ENCODE measurements at places on chromosomes 13 and 19.

GRCh38 chr13:110812121-110812868 is 98.8 kb downstream of the ING1 start:
- no peak for DNase-seq

DNA sequence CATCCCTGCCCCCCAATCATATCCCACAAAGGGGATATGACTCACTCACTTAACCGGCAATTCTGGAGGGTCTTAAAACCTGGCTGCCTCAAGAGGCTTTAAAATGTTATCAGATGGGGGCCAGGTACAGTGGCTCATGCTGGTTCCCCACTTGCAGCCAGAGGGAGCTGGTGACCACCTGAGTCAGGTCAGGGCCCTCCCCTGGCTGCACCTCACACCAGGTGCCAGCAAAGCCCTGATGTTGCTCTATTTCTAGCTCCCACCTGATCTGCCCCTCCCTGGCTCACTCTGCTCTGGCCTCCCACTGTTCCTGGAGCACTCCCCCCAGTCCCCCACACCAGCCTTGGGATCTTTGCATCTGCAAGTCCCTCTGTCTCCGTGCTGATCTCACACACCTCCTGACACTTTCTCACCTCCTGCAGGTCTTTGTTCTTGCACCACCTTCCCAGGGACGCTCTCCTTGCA is 14.2 kb downstream of the HPN start:
- DNase-seq, result no peak

- DNase-seq, result no peak
Measured at GRCh38 chr19:31560086-31561060, 211.1 kb upstream of the TSHZ3 start.

DNA sequence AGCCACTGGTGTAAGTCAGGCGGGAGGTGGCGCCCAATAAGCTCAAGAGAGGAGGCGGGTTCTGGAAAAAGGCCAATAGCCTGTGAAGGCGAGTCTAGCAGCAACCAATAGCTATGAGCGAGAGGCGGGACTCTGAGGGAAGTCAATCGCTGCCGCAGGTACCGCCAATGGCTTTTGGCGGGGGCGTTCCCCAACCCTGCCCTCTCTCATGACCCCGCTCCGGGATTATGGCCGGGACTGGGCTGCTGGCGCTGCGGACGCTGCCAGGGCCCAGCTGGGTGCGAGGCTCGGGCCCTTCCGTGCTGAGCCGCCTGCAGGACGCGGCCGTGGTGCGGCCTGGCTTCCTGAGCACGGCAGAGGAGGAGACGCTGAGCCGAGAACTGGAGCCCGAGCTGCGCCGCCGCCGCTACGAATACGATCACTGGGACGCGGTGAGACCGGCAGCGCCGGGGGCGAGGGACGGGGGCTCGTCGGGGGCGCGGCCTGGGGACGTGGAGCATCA is at the start of gene ALKBH7:
TSS of gene ALKBH7 (plus strand) at position 201 of the 502 bp plus-strand sequence. CDS start at position 228, 27 bp downstream.
- peak; percentile 93 for DNase-seq

GRCh38 chr13:20848944-20849343 is 53.6 kb downstream of the XPO4 start:
- no peak for DNase-seq

GRCh38 chr19:51398096-51398704 is 7.8 kb upstream of the C19orf84 start:
- DNase-seq, result no peak

- no peak for DNase-seq
Measured at GRCh38 chr13:69496981-69497380, 610.6 kb upstream of the ATXN8OS start.

DNA sequence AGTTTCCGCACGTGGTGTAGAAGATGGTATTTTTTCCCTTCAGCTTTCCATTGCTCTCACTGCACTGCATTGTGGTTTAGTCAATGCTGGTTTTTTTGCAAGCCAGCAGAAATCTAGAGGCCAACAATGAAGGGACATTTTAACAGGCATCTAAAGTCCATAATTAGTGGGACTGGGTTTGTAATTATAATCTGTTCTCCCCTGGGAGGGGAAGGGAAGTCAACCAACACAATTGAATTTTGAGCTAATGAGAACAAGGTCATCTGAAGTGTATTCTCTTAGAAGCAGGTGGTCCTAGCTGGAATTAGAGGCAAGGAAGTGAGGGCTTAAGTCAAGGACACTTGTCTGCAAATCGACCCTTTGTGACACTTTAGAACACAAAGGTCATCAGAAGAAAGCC is 156.4 kb downstream of the MYO16 start:
- DNase-seq, result no peak

DNA sequence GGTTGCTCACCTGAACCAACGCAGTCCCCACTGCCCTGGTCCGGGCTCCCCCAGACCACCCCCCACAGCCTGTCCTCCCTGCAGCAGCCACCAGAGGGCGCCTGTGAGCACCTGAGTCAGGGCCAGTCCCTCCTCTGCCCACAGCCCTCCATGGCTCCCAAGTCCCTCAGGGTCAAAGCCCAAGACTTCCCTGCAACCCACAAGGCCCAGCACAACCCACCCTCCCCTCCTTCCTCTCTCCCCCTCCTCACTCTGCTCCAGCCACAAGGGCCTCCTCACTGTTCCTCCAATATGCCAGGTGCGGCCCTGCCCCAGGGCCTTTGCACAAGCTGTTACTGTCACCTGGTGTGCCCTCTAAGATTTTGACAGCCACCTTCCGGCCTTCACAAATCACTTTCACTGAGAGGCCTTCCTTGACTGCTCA is 10.9 kb downstream of the GNA15 start:
- DNase-seq, result no peak

DNA sequence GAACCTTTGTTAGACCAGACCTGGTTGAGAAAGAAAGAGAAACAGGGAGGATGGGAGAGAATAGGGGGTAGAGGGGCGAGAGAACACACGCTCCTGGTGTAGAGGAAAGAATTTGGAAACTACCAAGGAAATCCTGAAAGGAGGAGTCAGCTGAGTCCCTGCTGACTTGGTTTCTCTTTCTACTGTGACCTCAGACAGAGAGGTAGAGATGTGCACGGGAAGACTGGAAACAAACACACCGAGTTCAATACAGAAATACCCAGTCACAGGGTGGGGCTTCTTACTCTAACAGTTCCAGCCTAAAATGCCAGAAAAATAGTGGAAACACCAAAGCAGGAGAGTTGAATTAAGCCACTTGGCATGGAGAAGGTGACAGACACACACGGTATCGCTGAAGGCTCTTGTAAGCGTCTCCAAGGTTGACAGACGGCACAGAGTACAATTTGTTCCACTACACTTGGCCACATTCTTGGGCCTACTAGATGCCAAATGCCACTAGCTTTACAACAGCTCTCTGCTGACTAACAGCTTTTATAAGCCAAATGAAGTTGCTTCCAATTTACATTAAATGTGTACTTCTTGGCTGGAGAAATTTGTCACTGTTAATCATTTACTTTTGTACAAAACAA is 28.1 kb downstream of the LATS2 start:
- DNase-seq, result no peak

DNA sequence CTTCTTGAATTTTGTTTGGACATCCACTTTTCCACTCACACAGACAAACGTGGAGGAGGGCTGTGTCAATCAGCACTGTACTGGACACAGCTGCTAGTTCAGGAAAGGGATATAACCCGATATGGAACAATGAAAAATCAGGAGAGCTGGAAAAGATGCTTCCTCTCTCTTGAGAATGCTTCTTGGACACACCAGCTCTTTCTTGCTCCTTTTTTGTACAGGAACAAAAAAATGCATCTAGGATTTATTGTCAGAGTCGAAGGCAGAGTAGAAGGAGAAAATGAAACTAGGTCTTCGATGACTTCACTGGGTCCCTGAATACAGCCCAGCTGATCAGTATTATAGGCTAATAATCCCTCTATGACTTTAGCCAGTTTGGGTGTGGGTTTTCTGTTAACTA is 62.2 kb downstream of the PEG3 start:
- no peak for DNase-seq

DNA sequence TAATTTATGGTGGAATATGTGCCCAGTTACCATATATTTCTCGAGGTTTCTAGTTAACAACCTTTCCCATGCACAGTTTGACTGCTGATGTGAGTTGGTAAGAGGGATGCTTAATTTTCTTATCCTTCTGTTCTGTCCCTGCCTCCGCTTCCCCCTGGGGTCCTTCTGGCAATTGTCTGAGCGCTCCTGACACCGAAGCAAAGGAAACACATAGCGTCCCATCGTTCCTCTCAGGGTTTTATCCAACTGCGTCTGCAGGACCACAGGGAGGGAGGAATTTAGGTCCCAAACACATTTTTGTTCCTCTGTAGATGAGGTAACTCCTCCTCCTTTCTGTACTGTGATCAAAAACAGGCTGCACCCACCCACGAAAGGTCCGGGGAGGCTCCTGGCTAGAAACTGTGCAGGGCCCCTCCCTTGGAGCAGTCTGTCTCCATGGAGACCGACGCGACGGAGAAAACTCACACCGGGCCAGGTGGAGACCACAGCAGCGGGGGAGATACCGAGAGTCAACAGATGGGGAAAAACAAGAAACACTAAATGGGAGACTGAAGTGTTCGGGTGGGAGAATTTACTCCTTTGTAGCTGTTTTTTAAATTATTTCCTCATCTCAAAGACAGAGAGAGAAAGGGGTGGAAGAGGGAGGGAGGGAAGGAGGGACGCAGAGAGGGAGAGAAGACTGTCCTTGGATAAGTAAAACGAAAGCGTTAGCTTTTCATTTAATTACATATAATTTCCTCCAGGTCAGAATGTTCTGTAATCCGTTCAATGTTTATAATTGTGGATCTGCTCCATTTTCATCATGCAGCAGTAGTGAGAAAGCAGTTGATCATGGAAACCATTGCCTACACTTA is 191.8 kb upstream of the NBEA start:
- peak; percentile 40 for DNase-seq

GRCh38 chr19:40143612-40144011 is 47.6 kb upstream of the MAP3K10 start:
- no peak for DNase-seq

- no peak for DNase-seq
Measured at GRCh38 chr13:65966991-65967451, 1263.1 kb downstream of the PCDH9 start.

GRCh38 chr13:71775966-71776365 is 91.0 kb downstream of the DACH1 start:
- DNase-seq, result no peak

DNA sequence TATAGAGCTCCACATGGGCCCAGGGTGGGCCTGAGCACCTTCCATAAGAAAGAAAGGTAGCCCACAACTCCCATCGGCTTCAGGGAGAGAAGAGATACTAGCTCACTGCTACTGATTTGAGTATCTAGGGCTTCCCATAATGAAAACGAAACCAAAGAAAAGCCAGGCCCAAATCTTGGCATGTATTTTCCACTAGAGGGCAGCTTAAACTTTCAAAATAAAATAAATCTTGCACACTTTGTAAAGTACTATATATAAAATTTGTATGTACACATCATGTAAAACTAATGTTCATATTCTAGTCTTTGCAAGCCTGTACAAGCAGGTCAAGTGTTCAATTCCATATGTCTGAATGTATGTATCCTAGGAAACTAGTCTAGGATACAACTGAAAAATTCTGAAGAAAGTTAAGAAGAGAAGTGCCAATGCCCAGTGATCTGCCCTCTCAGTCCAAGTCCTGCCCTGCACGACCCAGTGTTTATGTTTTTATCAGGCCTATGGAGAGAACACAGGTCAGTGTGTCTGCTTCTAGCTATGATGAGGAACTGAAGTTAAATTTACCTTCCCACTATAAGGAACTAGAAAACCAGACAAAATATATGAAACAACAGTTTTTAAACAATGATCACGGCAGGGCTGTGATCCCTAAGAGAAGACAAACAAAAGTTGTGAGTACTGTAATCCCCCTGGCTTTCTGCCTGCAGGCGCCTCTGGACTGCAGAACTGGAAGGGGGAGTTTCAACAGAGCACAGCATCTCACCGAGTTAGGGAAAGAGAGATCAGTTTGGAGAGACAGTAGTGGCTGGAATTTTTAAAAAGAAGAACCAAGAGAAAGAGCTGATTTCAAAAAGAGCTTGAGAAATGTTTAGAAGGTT is 475.7 kb downstream of the UQCRFS1 start:
- DNase-seq, result no peak

DNA sequence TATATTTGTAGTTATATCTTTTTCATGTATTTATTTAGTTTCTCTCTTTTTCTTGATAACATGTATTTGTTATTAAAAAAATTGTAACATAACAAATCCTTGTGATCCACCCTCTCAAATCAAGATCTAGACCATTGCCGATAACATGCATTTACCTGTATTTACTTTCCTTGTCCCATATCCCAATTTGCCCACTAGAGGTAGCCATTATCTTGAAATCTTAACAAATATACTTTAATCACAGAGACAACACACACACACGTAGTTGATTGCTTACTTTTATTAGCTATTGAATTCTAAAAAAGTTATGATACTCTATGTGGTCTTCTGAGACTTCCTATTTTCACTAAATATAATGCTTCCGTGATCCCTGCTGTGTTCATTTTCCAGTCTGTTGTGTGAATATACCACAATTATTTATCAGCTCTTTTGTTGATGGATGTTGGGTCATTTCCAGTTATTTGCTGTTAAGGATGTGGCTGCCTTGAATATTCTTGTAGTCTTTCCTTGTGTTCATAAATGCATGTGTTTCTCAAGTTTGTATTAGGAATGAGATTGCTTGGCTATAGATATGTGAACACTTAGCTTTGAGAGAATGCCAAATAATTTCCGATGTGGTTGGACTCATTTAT is 31.3 kb upstream of the ZMYM2 start:
- DNase-seq, result no peak

GRCh38 chr19:29576761-29577648 is 29.1 kb upstream of the POP4 start:
- no peak for DNase-seq

DNA sequence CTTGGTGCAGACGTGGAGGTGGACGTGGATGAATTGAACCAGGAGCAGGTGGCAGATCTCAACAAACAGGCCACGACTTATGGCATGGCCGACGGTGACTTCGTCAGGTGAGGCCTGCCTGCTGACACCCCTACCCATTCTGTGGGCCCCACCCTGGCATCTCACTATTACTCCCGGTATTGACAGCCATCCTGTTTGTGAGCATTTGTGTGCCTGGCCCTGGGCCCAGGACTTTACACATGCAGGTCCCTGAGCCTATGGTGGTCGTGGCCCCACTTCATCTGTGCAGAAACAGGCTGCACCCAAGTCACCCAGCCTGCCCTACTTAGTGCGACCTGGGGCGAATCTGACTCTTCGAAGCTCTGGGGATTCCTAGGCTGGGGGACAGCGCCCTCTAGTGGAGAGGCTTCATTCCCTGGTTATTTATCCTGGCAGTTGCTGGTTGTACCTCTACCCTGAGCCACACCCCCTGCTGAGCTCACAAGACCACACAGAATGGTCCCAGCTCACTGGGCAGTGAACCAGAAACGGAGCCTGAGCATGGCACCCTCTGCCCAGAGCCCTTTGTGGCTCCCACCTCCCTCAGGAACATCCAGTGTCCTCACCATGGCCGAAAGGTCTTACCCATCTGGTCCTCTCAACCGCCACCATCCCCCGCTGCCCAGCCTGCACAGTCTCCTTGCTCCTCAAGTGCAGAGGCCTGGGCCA is 16.9 kb downstream of the ZNF296 start:
- DNase-seq, result peak; percentile 32
